ENCODE measurements at places on chromosomes 1 and 21. TPM values are rescaled to one million over a fixed set of nuclear protein-coding genes. Genes with fewer than 3 reads are reported as not detected.

Gene WARS2
- 14.5 TPM for total RNA-seq

Gene PLPP3
- 17.4 TPM for total RNA-seq

Gene MFN2
- total RNA-seq = 55.8 TPM

Gene PATJ
- 126 TPM for total RNA-seq

Gene CCDC181
- 7.3 TPM for total RNA-seq

Gene TNNT2
- total RNA-seq = 2.3 TPM

Gene DENND1B
- total RNA-seq = 15.7 TPM

Gene DOP1B
- 57.4 TPM for total RNA-seq

Gene OPRD1
- total RNA-seq = 0.67 TPM
